ENCODE measurements at places on chromosomes 1 and 21.

GRCh38 chr1:14610761-14611160, 12.3 kb downstream of the KAZN start:
- DNase-seq, result no peak

DNA sequence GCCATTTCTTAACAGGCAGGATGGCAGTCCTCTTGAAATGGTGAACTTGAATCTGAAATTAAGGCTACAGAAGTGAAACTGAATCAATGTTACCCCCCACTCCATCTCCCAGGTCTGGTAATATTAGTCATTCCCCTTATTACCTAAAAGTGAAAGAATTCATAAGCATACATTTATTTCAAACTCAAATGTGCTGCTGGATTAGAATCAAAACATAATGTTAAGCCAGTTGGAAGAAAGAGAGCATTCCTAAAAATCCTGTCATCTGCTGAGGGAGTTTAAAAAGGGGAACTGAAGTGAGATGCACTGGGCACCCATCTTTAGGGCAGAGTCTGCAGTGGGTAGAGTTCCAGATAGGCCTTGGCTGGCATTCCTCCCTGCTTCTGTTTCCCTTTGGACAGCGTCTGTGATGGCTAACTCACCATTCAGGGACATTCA, 17.4 kb downstream of the KIAA0319L start:
- DNase-seq, result no peak

DNA sequence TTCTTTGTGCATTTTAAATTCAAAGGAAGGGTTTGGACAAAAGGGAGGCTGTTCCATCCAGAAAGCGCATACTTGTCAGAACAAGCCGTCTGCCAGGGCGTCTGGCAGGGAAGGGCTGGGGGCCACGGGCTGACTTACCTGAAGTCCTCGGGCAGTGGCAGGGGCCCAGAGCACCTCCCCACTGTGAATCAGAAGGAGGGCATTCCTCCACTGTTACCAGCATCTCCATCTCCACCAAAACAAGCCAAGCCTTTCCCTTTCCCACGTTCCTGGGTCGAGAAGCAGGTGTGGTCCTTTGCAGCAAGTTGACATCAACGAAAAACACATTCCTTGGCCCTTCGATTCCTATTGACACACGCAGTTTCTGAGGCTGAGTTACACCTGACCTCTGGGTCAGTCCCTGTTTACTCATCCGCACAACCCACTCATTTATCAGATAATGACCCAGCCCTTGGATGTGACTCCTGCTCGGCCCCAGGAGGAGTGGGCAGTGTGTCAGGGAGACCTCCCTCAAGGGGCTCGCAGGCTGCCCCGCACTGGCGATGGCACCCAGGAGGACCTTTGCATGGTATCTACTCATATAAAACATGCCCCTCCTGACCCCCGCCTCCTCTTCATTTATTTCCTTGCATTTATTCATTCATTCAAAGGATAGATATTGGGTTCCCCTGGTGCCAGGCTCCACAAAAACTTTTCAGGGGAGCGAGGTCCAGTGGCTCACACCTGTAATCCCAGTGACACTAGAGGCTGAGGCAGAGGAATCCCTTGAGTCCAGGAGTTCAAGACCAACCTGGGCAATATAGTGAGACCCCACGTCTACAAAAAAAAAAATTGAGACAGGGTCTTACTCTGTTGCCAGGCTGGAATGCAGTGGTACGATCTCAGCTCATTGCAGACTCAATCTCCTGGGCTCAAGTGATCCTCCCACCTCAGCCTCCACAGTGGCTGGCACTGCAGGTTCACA, 60.2 kb downstream of the TOMM20 start:
- DNase-seq, result no peak

DNA sequence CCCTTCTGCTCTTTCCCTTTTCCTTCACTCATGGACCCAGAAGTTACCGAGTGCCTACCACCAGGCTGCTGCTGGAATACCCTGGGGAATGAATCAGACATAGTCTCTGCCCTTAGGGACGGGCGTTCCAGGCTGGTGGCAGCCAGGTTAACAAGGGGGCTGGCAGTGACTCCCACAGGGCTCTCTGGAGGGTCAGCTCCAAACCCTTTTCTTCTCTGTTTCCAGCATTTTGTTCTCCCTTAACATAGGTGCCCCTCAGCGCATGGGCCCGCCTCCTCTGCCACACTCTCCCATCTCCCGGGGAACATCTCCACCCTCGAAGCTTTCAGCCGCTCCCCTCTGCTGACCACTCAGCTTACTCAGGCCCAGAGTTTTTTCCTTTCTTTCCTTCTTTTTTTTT, 62.9 kb upstream of the LRP8 start:
- no peak for DNase-seq

GRCh38 chr1:163845279-163845678, 523.5 kb downstream of the NUF2 start:
- no peak for DNase-seq

GRCh38 chr1:5753549-5754421, 238.4 kb downstream of the NPHP4 start:
- DNase-seq, result no peak
